ENCODE measurements at places on chromosomes 4 and X. TPM values are rescaled to one million over a fixed set of nuclear protein-coding genes. Genes with fewer than 3 reads are reported as not detected.

DNA sequence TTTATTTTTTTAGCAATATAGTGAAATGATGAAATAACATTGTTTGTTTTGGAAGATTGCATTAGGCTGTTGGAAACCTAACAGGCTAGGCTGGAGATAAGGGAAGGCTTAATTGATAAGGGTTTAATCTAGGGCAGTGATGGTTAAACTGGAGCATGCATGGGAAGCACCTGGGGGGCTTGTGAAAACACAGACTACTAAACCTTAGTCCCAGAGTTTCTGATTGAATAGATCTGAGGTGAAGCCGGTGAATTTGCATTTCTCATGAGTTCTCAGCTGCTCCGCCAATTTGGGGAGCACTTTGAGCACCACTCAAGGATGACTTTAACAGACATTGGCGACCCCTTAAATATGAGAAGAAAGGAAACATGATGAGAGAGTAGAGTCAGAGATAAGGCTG lies 11.5 kb downstream of the STK26 start:
- no peaks in the 10 kb centered on the region for H3K4me1 ChIP-seq
- no peak overlapping the region for H3K27ac ChIP-seq
- no peaks in the 10 kb centered on the region for H3K27me3 ChIP-seq

DNA sequence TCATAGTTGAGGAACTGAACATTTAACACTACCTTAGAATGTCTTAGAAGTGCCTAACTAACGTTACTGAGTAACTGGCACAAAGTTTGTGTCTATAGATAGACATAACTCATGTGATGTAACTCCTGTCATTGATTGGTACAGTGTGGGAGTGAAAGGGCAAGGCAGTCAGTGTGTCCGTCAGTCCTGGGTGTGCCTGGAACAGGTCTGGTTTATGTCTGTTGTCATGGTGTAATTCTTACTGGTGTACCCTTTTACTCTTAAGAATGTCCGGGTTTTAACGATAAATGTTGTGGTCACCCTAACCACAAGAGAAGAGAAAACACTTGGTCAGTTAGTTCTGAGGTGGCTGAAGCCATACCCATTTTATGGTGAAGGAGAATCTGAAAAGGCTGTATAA lies 93.1 kb upstream of the ESX1 start:
- peaks cover 37% of the 10 kb centered on the region for H3K4me1 ChIP-seq
- no peak for DNase-seq
- H3K27ac ChIP-seq = no peak overlapping the region
- H3K27me3 ChIP-seq = no peaks in the 10 kb centered on the region

DNA sequence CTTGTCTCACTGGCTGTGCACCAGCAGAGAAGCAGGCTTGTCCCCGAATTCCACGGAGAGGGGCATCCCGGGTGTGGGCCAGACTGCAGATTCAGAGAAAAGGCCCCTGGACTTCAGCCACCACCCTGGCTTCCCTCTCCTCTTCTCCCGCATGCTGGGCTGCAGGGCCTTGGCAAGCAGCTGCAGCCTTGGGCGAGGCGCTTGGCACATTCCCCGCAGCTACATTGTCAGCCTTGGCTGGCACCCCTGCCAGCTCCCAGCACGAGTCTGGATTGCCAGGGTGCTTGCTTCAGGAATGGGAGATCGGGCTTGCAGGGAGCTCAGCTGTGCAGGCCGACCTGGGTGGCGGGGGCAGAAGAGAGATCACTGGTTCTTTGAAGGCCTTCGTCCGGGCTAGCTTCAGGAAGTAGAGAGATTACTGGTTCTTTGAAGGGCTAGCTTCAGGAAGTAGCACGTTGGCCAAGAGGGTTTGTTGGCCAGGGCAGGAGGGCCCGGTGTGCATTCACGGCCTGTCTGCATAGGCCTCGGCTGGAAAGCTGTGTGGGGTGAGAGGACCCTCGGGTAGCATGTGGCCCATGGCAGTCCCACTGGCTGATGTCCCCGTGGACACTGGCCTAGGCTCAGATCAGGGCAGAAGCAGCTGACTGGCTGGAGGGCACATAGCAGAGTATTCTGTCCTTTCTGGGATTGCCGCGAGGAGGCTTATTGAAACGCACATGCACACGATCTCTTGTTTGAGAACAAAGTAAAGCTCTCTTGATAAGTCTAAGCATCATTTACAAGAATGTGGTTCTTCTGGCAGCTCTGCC lies 2.7 kb downstream of the ABCD1 start:
- peak overlapping the region; percentile 86 for H3K27ac ChIP-seq
- DNase-seq = no peak
- no peaks in the 10 kb centered on the region for H3K27me3 ChIP-seq
- H3K36me3 ChIP-seq = peaks cover 17% of the 10 kb centered on the region

DNA sequence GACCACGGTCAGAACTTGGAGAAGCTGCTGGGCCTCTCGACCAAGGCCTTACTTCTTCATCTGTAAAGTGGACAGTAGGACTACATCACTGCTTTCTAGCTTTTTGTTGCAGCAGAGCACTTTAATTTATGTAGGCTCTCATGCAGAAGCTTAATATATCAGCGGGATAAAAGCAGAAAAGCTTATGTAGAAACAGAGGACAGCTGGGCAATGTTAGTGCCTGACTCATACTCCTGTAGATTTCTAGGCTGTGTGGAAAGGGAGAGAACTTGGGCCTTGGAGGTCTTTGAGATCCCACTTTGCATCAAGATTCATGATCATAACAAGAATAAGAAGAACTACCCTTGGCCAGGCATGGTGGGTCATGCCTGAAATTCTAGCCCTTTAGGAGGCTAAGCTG lies 91.2 kb downstream of the ARHGAP10 start:
- no peak overlapping the region for H3K4me3 ChIP-seq
- peak overlapping the region; percentile 43 for H3K27ac ChIP-seq
- H3K36me3 ChIP-seq = peaks cover 28% of the 10 kb centered on the region
- H3K27me3 ChIP-seq = peaks cover 4% of the 10 kb centered on the region
- H3K4me1 ChIP-seq = peaks cover 60% of the 10 kb centered on the region

DNA sequence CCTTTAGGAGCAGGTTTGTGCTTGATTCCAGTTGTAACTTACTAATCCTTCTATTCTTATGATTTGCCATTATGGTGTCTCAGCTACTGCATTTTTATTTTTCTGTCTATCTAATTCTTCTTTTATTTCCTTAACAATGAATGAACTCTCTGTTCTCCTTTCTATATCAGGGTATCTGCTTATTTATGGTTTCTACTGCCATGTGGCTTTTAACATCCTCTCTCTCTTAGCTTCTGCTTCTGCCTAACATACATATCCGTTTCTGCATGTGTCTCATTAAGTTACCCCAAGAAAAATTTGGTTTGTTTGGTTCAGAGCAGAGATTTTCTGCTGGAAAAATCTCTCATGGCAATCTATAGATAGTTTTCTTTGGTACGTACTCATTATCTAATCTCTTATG lies 614.4 kb downstream of the RPA4 start:
- no peaks in the 10 kb centered on the region for H3K4me1 ChIP-seq
- H3K4me3 ChIP-seq = no peak overlapping the region
- no peak overlapping the region for H3K27ac ChIP-seq

GRCh38 chr4:6891436-6892170 lies 18.0 kb upstream of the TBC1D14 start:
- H3K27ac ChIP-seq = peak overlapping the region; percentile 49
- DNase-seq = no peak
- H3K36me3 ChIP-seq = peaks cover 6% of the 10 kb centered on the region
- H3K4me1 ChIP-seq = peaks cover 25% of the 10 kb centered on the region
- H3K27me3 ChIP-seq = peaks cover 2% of the 10 kb centered on the region

The HSFX2 gene
- 0.48 TPM for total RNA-seq

The ADGRL3 gene
- total RNA-seq = not detected

The ETFDH gene
- 20.7 TPM for total RNA-seq

The RHOXF1 gene
- total RNA-seq = not detected
